ENCODE measurements at places on chromosomes 5 and 9.

GRCh38 chr9:132472199-132472598 is 62.2 kb downstream of the CFAP77 start:
- no peak for DNase-seq

DNA sequence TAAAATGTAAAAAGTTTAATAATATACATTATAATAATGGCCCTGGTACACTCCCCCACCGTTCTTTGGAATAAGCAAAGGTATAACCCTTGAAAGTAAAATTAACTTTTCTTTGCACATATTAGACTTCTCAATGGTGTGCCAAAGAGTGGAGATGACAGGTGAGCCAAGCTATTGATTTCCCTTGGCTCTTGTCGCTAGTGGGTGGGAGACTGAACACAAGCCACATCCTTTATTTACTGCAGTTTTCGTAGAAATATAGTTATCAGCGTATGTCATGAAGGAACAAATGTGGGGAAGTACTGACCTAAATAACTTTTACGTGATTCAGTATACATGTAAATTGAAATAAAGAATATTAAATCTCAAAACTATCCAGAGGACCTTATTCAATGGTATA is 549.3 kb downstream of the RAB3C start:
- no peak for DNase-seq

DNA sequence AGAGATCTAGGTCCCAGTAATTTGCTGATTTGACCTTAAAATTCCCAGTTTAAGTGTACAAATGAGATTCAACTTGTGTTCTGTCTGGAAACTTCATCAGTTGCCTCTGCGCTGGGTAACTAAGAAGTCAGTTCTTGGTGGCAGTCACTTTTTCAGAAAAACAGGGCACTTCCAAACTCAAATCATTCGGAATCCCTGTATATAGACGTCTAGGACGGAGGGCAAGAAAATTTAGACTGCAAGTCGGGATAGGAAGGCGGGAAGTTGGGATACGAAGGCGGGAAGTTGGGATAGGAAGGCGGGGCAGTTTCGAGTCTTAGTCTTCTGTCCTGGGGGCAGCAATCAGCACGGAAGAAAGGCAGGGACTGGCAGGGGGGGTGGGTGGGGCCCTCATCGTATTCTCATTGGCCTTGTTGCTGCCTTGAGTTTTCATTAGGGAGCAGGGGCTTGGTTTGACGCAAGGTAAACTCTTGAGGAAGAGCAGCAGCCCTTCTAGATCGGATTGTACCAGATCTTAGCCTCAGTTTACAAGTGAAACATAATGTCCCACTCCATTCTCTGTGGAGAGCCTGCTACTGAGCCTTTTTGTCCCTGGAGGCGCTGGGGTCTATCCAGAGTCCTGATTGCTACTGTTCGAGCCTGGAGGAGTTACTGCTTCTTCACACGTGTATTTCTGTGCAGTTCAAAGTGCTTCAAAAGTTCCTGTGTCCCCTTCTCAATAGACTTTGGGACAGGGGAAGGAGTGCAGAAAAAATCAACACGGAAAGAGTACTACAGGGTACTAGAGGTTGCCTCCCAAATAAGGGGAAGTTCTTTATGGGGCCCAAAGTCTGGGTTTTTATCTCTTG is 2.7 kb upstream of the PURA start:
- DNase-seq = no peak

DNA sequence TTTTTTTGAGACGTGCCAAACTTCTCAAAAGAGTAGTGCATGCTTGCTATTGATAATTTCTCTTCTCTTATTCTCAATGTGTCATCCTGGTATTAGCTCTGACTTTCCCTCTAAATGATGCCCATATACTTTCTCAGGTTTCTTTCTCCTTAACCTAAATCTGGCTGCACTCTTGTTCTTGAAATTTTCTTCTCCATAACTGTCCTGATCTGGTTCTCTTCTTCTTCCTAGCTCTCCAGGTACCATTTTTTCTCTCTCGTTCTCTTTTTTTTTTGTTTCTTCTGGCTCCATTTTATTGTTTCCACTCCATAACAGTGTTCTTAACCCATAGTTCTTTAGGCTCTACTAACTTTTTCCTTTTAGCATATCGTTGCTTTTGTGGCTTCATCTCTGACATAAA is 47.9 kb downstream of the ACTBL2 start:
- DNase-seq = no peak

- no peak for DNase-seq
Measured at GRCh38 chr5:59782856-59783255, 110.7 kb downstream of the PDE4D start.

- no peak for DNase-seq
Measured at GRCh38 chr5:133322743-133323142, 270.9 kb downstream of the HSPA4 start.

GRCh38 chr9:16352791-16353401 is 517.6 kb downstream of the BNC2 start:
- no peak for DNase-seq

DNA sequence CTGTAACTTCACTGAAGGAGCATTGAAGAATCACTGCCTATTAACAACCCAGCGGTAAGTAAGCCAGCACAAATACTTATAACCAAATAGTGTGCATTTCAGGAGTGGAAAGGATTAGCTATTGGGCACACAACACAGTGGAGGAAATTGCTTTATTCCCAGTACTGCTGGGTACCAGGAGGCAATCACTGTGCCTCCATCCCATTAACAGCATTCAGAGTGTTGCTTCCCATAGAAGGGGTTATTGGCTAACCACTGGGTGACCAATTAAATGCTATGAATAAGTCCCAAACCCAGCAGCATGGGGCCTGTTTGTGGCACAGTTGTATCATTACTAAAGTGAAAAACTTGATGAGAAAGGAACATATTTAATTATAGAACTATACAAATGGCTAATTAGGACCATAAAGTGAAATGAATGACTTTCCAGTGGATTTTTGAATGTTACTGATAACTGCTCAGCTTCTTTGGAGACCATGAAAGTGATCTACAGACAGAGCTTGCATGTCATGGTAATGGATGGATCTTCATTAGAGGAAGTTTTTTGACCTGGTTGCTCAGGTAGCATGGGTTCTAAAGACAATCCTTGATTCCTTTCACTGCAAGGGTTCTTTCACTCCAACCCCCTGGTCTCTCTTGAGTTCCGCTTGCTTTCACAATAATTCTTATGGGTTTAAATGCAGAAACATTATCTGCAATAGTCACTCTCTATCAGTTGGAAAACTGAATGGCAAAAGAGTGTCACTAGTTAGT is 413.3 kb upstream of the RORB start:
- no peak for DNase-seq

DNA sequence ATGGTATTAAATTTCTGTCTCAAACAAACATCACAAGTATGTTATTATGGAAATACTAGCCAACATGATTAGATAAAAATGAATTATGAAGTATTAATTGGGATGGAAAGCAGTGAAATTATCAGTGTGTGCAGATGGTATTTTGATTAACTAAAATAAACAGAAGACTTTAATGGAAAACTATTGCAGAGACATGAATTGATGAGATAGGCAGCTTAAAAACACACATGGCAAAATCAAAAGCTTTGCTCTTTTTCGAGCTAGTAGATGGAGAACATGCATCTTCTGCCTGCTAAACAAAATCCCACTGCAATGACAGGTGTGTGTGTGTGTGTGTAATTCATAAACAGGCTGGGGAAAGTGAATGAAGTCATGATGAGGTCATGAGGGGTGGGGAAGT is 426.2 kb downstream of the MTRR start:
- DNase-seq = no peak
